ENCODE measurements at places on chromosomes 4 and X. TPM values are rescaled to one million over a fixed set of nuclear protein-coding genes. Genes with fewer than 3 reads are reported as not detected.

- H3K36me3 ChIP-seq = no peaks in the 10 kb centered on the region
- H3K4me3 ChIP-seq = no peak overlapping the region
- H3K4me1 ChIP-seq = peaks cover 12% of the 10 kb centered on the region
These were observed 23.1 kb upstream of the SLC9A7 start for GRCh38 chrX:46782034-46782433.

DNA sequence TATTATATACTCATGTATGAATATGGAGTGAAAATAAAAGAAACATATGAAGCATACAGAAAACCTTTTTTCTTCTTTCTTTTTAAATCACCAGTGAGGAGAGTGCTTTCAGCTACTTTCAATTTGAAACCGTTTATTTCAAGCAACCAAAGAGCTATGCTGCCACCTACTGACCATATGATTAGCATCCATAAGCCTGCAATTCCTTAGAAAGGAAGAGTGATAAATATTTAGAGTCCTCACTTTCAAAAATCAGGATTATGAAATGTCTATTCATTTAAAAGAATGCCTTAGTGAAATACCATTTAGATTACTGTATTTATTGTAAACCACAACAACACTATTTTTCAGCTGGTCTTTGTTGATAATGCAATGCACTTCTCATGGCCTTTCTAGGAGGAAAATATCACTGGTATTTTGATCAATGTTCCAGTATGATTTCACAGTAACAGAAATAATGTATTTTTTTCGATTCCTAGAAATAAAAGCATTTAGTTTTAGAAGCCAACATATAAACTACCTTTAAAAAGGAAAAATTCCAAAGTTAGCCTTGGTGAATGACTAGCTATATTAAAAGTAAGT, 667.6 kb downstream of the PCDH18 start:
- no peak overlapping the region for H3K4me3 ChIP-seq
- DNase-seq = peak; percentile 79
- no peak overlapping the region for H3K27ac ChIP-seq
- H3K27me3 ChIP-seq = no peaks in the 10 kb centered on the region
- no peaks in the 10 kb centered on the region for H3K36me3 ChIP-seq

GRCh38 chrX:2693113-2694002, 2.3 kb downstream of the CD99 start:
- H3K27me3 ChIP-seq = no peaks in the 10 kb centered on the region
- H3K4me3 ChIP-seq = peak overlapping the region; percentile 93
- H3K36me3 ChIP-seq = no peaks in the 10 kb centered on the region
- no peak for DNase-seq

- H3K27me3 ChIP-seq = no peaks in the 10 kb centered on the region
- no peak overlapping the region for H3K27ac ChIP-seq
- no peaks in the 10 kb centered on the region for H3K4me1 ChIP-seq
- DNase-seq = no peak
- H3K36me3 ChIP-seq = no peaks in the 10 kb centered on the region
These were observed 67.1 kb downstream of the SHROOM2 start for GRCh38 chrX:9853307-9853706.

DNA sequence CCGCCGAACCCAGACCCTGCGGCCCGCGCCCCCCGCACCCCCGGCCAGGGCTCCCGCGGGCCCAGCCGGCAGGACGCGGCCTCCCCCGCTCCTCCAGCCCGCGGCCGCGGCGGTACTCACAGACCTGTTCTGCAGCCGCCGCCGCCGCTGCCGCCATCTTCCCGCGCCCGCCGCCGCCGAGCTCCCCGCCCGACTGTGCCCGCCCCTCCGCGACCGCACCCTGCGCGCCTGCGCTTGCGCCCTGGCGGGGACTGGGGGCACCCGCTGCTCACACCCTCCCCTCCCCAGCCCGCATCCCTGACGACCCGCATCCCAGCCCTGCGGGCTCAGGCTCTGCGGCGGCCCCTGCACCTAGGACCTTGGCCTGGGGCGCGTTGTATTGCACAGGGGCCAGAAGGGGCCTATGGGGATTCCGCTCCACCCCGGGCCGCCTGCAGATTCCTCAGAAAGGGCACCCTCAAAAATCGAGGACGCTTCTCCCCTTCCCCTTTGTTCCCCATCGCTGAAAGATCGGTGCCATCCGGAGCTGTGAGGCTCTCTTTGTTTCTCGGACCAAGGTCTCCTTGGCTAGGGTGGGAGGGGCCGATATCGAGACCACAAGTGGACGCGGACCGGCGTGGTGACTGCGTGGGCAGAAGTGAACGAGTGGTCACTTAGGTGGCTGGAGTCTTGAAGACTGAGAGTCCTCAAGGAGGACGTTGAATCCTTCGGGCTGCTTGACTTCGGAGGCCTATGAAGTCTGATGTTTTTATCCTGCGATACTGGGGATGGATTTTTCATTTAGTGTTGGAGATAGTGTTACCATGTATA, at the start of gene SGCB:
SGCB (minus strand) TSS at position 197 of the 810 bp plus-strand sequence; CDS start at position 157, 40 bp downstream.
- no peak within 1 kb of the TSS for H3K27ac ChIP-seq
- peaks cover 2% of the 10 kb centered on the region for H3K36me3 ChIP-seq
- DNase-seq = peak; percentile 58
- no peaks in the 10 kb centered on the region for H3K27me3 ChIP-seq

- no peak overlapping the region for H3K27ac ChIP-seq
- peak; percentile 62 for DNase-seq
- 0 out of 2 replicates have a peak, but pooled peaks cover 7% of the 10 kb centered on the region for H3K4me1 ChIP-seq
- no peaks in the 10 kb centered on the region for H3K36me3 ChIP-seq
- no peak overlapping the region for H3K4me3 ChIP-seq
- no peaks in the 10 kb centered on the region for H3K27me3 ChIP-seq
These were observed 3.9 kb upstream of the FAM9C start for GRCh38 chrX:13048280-13048679.

- H3K4me1 ChIP-seq = no peaks in the 10 kb centered on the region
- no peaks in the 10 kb centered on the region for H3K36me3 ChIP-seq
- DNase-seq = peak; percentile 6
- H3K4me3 ChIP-seq = no peak overlapping the region
- H3K27me3 ChIP-seq = no peaks in the 10 kb centered on the region
These were observed 199.8 kb upstream of the GATB start for GRCh38 chr4:151960449-151961230.

GRCh38 chrX:115595049-115595448, 34.1 kb downstream of the PLS3 start:
- H3K27me3 ChIP-seq = no peaks in the 10 kb centered on the region
- peaks cover 10% of the 10 kb centered on the region for H3K36me3 ChIP-seq
- H3K4me1 ChIP-seq = peaks cover 48% of the 10 kb centered on the region
- peak overlapping the region; percentile 98 for H3K27ac ChIP-seq
- DNase-seq = no peak

The RNF175 gene
- not detected for total RNA-seq

The C4orf51 gene
- not detected for total RNA-seq
